Activated CD4-positive, alpha-beta T cell treated with anti-CD3 and anti-CD28 coated beads for 48 hours (primary cell): ENCODE measurements at places on chromosomes 2 and 18.

DNA sequence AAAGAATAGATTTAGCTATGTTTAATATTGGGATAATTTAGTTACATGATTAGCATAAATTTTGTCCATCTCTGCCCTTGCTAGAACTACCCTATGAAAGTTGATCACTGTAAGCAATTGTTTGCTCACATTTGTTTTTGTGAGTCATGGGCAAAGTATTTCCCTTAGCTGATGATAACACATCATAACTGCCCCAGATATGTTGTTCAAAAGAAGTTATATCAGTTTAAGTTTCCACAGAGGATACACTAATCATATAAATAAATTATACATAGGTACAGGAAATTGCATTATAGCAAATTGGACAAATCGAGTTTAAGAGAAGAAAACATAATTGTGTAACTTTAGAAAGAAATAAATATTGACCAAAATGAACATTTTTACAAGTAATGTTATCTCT lies 223.2 kb upstream of the PIK3C3 start:
- DNase-seq: no peak

DNA sequence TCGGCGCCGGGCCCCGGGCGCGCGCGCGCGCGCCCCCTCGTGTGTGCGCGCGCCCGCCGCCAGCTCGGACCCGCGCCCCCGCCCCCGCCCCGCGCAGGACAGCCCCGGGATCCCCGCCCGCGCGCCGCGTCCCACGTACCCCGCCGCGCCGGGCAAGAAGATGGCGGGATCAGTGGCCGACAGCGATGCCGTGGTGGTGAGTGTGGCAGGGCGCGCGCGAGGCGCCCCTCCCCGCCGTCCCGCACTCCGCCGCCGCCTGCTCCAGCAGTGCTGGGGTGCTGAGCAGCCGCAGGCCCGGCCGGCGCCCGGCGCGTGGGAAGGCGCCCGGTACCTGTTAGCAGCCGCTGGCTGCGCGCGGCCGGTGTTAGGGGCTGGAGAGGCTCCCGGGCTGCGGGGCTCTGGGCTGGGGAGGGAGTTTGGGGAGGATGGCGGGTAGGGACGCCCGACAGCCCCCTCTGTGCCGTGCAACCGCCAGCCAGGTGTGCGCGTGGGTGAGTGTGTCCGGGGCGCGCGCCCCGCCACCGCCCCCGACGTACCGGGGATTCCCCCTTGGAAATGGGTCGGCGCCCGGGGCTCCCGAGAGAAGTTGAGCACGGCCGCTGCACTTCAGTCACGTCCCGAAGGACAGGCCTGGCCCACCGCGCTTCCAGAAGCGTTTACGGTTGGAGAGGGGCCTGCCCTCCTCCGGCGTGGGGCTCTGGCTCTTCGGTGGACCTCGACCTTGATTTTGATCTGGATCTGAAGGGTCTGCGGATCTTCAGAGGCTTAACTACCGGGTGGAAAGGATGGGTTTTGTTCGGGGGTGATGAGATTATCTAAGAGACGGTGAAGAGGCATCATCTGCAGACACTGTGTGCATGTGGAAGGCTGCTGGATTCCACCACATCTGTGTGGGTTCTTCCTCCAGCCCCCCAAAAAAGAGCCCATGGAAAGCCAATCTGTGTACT lies 697 bp downstream of the LGALSL start:
- peak; percentile 62 for DNase-seq

DNA sequence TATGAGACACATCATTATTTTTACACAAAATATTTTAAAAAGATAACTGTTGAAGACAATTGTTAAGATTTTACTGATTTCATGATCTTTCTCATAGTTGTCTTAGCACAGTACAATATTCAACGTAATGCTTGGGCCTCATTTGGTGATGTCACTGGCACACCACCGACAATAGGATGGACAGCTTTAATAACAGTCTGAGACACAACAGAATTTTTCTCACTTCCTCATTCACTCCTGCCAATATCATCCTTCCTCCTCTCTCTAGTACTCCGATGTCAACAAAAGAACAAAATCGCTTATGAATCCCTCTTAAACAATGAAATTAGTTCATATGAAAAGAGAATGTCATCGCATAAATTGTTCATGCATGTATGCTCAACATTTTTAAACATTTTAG lies 461.9 kb upstream of the CDH7 start:
- DNase-seq: no peak

GRCh38 chr2:66771359-66771976 lies 336.5 kb downstream of the MEIS1 start:
- no peak for DNase-seq

DNA sequence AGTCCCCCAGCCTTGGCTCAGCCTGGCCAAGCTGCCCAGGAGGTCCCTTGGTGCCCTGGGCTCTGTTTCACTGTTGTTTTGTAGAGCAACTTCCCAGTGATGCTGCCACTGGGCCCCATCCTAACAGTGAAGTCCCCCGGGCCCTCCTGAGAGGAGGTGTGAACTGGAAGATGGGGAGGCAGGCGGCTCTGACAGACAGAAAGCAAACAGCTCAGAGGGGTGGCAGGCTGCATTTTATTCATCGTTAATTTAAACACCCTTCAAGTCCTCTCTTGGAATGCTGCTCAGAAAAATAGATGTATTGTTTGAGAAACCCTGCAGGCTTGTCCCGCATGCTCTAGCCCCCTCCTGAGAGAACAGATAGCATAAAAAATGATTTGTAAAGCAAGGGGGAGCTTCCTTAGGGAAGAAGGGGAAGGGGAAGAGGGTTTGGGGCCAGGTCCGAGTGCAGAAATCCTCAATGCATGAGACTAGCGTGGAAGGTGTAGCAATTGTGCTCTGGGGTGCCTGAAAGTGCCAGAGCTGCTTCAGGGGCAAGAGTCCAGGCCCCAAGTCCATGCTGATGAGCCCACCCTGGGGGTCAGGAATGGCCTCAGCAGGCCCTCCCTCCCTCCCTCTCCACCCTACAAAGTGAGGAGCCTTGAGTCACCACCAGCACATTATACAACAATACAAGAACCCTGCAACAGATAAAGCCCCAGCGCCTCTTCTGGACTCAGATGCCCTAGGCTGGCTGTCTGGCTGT lies 113.6 kb downstream of the MSH2 start:
- DNase-seq: no peak

- peak; percentile 62 for DNase-seq
Measured at GRCh38 chr2:37377187-37377532, 32.7 kb downstream of the QPCT start.

DNA sequence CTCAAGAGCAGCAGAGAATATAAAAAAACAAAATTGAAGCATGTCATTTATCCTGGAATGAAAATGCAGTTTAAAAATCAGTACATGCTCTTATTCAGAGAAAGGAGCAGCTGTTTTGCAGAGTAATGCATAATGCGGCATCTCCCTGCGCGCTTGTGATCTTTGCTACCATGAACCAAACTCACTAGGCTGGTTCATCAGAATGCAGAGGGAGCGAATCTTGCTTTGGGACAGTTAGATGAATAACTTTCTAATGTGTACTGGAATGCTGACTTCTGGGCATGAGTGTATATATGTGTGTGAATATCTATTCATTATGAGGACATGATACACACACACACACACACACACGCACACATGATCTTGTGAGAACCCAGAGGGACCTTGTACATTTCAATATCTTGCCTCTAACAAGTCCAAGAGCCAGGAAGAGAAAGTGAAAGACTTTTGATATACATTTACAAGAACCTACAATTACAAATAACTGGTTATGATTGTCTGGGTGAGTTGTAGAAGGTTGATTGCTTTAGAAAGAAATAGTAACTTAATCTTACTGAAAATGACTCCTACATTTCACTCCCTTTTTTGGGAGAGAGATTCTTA lies 54.1 kb upstream of the THOC1 start:
- DNase-seq: no peak

DNA sequence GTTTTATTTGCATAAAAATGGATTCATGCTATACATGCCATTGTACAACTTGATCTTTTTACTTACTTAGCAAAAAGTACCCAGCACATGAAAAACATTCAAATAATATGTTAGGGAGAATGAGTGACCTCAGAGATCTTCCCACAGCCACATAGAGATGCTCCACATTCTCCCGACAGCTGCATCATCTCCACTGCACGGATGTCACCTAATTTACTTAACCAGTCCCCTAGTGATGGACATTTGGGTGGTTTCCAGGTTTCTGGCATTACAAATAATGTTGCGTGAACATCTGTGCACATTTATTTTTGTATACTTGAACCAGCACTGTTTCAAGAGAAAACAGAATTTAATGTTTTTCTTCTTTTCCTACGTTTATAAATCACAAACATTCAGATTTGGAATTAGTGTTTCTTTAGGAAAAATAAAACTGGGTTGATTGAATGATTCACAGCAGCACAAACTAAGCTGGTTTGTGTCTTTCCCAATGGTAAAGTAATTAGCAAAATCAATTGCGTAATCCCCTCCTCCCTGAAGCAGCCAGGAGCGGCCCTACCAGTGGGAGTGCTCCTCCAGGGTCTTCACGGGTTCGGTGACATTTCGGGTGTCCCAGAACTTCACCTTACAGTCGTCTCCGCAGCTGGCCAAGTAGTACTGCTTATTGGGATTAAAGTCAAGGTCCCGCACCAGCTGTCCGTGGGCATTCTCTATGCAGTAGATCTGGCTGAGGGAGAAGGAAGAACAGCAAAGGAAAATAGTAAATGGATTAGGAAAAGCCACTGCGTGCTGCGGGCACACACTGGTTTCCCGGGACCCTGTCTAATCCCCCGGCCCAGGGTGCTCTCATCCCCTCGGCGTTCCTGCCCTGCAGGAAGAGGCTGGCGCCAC lies 183.9 kb downstream of the EIPR1 start:
- DNase-seq: no peak

DNA sequence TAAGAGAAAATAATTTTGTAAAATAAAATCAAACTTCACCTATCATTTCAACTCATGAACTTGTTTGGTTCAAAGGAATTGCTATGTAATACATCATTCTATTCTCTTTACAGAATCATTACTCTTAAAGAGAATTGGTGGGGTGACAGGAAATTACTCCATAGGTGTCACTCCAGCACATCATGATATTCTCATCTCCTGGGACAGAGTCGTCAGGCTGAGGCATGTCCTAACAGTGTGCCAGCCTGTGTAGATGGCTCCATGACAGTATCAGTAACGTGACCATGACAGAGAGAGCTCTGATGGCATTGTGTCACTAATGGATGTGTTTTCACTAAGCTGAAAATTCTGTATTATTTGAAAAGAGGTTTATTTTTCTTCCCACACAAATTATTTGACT lies 13.9 kb downstream of the SPATS2L start:
- DNase-seq: no peak
